ENCODE measurements at places on chromosomes 12 and 14.

GRCh38 chr12:51399891-51400290 lies 8.7 kb upstream of the GALNT6 start:
- no peak for DNase-seq

- DNase-seq, result no peak
Measured at GRCh38 chr14:22555384-22556011, 33.5 kb downstream of the DAD1 start.

DNA sequence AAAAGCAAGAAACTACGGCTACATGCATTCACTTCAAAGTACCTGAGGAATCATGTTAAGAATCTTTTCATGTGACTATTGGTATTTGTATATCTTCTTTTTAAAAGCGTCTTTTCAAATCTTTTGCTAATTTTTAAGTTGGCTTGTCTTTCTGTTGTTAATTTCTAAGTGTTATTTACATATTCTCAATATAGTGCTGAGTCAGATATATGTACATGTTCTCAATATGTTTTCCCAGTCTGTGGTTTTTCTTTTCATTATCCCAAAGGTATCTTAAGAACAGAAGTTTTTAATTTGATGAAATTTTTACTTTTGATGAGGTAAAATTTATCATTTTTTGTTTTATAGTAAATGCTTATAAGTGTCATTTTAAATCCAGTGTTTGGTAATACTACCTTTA lies 24.0 kb downstream of the DCP1B start:
- DNase-seq, result no peak

DNA sequence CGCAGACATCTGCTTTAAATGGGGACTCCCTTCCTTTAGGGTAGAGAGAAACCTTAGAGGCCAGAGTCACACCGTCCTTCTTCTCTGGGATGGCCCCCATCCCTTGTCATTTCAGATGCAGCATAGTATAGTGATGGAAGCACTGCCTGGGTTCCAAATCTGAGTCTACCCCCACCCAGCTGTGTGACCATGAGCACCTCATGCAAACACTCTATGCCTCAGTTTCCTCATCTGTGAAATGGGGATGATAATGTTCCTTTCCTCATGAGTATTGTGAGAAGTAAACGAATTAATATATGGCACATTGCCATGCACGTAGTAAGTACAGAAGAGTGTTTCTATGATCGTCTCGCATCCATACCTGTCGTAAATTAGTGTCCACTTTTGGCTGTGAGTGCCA lies 241.9 kb downstream of the SLC41A2 start:
- DNase-seq, result no peak

- no peak for DNase-seq
Measured at GRCh38 chr14:22333422-22334274, 255.4 kb downstream of the DAD1 start.

GRCh38 chr12:53389702-53390101 lies 9.7 kb downstream of the SP1 start:
- no peak for DNase-seq

DNA sequence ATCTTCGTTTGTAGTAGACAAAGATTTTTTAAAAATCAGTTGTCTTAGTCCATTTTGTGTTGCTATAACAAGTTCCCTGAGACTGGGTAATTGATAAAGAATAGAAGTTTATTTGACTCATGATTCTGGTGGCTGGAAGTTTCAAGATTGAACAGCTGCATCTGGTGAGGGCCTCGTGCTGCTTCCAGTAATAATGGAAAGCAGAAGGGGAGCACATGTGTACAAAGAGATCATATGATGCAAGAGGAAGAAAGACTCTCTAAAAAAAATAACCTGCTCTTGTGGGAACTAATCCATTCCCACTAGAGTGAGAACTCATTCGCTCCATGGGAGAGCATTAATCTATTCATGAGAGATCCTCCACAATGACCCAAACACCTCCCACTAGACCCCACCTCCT lies 24.8 kb downstream of the MUCL1 start:
- no peak for DNase-seq

DNA sequence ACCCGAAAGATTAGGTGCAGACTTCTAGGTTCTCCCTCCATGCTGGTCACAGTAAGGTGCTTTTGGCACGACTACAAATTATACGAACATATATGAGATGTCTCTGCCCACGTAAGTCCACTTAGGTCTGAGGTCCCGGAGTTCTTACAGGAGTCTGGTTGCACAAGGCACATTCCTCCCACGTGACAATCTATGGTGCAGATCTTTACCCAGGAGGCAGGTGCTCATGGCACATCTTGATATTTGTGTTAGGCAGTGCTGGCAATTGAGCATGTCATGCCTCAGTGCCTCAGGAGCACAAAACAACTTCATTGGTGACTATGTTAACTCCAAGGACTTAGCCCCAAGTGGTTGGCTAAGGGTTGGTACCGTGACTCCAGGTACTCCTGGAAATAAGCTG lies 92.0 kb upstream of the AMN1 start:
- DNase-seq, result no peak

DNA sequence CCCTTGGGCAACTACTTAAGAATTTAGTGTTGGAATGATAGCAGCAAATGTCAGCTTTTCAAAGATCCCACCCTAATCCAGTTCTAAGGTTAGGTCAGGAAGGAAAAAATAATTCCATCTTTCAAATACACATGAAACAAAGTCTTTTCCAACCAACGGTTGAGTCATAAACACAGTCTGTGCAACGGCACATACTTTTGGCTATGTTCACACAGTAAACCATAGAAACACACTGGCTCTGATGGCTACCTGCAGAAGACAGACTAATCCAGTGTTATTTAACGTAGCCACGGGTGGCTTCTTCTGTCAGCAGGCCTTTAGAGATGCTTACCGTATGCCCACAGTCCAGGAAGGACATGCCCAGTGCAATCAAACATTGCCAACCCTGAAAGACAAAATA lies 35.7 kb downstream of the HIGD1C start:
- no peak for DNase-seq

DNA sequence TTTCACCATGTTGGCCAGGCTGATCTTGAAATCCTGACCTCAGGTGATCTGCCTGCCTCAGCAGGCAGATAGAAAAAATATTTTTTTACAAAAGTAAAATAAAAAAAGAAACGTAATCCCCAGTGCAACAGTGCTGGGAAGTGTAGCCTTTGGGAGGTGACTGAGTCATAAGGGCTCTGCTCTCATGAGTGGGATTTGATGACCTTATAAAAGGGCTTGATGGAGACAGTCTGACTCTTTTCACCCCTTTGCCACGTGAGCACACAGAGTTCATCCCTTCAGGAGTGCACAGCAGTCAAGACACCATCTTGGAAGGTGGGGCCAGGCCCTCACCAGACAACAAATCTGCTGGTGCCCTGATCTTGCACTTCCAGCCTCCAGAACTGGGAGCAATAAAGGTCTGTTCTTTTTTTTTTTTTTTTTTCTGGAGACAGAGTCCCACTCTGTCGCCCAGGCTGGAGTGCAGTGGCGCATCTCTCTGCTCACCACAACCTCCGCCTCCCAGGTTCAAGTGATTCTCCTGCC lies 24.7 kb upstream of the DYNC1H1 start:
- DNase-seq, result no peak

DNA sequence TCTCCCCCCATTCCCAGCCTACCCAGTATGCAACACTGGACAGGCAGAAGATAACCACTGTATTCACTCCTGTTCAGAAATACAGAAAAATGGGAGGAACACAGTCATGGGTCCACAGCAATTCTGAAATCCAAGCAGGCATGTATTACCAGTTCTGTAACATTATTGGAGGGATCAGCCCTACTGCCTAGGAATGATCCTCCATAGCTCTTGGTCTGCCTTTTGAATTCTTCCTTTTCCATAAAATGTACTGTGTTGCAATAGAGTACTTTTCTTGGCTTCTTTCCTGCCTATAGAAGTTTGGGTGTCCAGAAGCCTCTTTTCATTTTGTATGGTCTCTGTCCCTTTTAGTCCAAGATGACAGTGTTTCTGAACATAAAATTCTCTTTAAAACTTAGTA lies 46.5 kb downstream of the SPATS2 start:
- no peak for DNase-seq

GRCh38 chr12:92342574-92342973 lies 196.9 kb upstream of the BTG1 start:
- no peak for DNase-seq

DNA sequence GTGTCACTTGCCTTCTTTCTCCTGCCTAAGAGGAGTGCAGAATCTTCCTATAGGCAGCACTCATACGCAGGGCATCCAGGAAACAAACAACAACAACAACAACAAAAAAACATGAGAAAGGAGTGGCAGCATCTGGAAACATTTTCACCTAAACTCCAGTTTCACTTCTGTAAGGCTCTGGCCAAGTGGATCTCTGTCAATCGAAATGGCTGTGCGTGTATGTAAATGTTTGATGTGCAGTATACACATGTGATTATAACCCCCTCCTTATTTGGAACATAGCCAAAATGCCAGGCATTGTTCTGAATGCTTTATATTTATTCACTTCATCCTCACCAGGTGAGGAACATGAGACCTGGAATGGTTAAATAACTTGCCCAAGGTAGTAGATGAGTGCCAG lies 76.8 kb downstream of the COX16 start:
- no peak for DNase-seq

DNA sequence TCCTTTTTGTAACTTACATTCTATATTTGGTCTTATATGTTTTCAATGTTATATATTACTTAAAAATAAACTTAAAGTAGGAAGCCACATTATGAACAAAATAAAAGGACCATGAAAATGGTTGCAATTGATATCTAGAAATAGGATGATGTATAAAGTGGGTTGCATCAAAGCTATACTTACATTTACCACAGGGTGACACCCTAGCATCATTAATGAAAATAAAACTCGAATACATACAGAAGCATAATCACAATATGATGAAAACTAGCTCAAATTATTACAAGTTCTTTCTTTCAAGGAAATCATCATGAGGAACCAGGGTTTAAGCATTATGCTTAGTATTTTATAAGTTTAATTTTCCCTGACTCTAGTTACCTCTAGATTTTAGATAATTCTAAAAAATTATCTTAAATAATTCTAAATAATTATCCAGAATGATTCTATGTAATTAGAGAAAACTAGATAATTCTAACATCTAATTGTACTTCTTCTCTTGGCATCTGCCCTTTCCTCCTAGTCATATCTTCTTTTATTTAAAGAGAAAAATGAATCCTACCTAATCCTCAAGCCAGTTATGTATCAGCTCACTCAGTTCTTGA lies 31.2 kb downstream of the TAS2R7 start:
- no peak for DNase-seq

DNA sequence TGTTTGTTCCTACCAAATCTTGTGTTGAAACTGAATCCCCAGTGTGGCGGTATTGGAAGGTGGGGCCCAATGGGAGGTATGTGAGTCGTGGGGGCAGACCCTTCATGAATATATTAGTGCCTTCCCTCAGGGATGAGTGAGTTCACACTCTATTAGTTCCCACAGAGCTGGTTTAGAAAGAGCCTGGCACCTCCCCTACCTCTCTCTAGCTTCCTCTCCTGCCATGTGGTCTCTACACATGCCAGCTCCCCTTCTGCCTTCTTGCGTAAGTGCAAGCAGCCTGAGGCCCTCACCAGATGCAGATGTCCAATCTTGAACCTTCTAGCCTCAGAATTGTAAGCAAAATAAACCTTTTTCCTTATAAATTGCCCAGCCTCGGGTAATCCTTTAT lies 105.8 kb downstream of the SPTSSA start:
- DNase-seq, result no peak

- DNase-seq, result no peak
Measured at GRCh38 chr12:6752167-6752920, 597 bp downstream of the MLF2 start.

- DNase-seq, result no peak
Measured at GRCh38 chr14:68896132-68896531, 83.0 kb downstream of the ACTN1 start.

DNA sequence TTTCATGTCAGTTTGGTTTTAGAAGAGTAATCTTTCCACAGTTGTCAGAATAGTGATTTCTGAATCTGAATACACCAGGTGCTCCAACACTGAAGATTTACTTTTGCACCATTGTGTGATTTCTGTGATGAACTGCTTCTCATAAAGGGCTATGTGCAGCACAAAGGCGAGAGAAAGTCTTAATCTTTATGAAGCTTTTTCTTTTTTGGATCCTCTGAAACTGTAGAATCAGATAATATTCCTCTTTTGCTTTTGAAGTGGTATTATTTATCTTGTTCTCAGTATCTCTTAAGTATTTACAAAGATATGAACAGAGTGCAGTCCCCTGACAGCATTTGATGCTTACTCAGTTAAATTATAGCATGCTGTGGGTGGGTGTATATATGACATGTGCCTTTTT lies 207.8 kb downstream of the NAV3 start:
- DNase-seq, result no peak

All from omental fat pad (tissue), 4 donors.